Stimulated activated CD8-positive, alpha-beta memory T cell treated with anti-CD3 and anti-CD28 coated beads, Interleukin-2, amount 100 ng/mL, for 1 hour (primary cell): ENCODE measurements at places on chromosomes 3 and 15.
A peak's percentile ranks its signal among the peaks of the same experiment; 100 is the strongest.

GRCh38 chr3:45347315-45348000 is 40.9 kb upstream of the LARS2 start:
- DNase-seq = no peak

GRCh38 chr3:71456156-71456555 is 127.4 kb downstream of the FOXP1 start:
- no peak for DNase-seq

- DNase-seq = no peak
Observed at GRCh38 chr15:35506272-35506870, 39.6 kb downstream of the DPH6 start.

DNA sequence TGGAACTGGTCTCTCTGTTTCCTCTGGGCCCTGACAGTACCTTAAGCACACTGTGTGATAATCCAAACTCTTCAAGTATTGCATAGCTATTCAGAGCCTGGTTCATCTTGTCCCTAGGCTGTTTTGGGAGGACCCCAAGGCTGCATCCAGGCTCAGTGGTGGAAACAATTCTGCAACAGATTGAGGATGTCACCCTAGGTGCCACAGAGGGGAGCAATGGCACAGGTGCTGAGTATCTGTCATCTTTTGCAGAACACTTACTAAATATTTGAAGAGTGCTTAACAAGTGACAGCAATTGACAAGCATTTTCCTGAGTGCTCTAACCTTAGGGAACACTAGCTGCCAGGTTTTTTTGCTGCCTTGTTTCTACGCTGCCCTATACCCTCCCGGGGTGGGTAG is 27.8 kb downstream of the STARD5 start:
- DNase-seq = no peak

- DNase-seq = no peak
Observed at GRCh38 chr3:184566441-184567414, 5.1 kb downstream of the EPHB3 start.

GRCh38 chr15:63436872-63437375 is 55.3 kb upstream of the CA12 start:
- DNase-seq = peak; percentile 59

DNA sequence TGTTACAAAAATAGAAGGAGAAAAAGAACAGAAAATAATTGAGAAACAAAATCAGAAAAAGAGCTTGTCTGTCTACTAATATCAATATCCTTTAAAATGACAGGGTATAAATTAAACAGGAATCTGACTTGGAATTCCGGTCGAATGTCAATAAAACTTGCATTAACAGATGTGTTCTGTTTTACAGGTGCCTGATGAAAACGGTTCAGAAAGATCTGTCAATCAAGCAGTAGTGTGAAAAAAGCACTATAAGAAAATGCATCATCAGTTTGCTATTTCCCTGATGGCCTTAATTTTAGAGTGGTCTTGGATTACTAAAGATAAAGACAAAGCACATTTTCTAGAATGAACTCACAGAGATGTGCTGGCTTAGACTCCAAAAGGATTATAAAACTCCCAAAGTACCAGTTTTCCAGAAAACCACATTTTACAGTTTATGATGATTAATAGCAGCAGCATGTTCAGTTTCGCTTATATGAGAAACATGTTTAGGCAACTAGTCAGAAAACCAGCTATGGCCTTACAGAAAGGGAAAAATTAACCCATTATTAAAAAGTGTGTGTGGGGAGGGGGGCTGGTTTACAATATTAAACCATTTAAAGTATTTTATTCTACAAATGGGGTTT is 8.2 kb upstream of the C3orf38 start:
- DNase-seq = no peak
